ENCODE measurements at places on chromosomes 1 and 21.

DNA sequence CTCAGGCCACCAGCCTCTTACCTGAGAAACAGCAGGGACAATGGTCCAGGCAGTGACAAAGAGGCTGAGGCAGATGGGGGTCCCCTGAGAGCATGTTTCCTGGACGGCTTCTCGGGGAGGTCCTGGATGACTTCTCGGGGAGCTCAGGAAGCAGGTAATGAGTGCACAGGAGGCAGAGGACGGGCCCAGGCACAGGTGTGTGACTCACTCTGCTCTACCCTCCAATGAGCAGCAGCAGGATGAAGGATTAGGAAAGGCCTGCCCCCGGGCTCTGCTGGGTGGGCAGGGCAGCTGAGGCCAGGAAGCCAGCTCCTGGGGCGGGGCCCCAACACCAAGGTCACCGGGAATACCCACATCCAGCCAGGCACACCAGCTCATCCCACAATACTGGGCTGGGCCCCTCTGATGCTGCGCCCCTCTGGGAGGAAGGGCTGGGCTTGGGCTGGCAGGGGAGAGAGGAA lies 17.2 kb upstream of the PTAFR start:
- no peak for DNase-seq

- no peak for DNase-seq
Measured at GRCh38 chr1:165562571-165562970, 18.8 kb downstream of the LRRC52 start.

DNA sequence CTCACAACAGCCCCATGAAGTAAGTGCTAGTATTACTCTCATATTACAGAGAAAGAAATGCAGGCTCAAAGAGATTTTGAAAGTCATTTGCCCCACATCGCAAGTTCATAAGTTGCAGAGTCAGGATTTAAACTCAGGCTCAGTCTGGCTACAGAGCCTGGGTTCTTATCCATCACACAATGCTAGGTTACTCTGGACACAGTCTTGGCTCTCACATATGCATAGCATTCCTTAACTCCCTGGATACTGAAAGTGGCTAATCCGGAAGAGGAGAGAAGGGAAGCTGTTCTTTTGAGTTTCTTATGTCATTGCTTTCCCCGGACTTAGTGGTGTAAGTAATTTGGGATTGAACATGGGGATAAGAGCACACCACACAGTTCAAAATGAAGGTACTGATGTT lies 357.4 kb upstream of the PLXNA2 start:
- DNase-seq, result no peak

DNA sequence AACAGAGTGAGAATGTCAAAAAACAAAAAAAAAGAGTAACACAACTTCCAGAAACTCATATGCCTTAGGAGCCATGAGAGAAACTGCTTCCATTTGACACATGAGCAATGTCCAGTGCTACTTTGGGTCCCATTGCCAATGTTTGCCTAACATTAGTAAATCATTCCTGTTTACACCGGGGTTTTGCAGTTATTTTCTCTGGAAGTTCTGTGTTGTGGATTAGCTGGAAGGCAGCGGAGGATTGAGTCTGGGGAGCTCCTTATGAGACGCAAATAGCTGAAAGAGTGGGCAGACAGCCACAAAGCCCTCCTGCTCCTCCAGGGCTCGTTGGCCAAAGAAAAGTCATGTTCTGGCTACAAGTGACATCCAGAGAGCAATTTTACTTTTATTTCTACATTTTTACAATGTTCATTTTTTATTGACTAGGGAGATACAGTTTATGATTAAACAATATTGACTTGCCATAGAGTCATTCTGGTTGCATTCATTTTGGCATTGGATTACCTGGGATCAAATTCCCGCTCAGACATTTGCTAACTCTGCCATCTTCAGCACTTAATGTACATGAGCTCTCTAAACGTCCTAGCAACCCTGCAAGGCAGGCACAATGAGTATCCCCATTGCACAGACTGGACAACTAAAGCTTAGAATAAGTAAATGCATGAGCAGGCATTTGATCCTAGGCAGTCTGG lies 66.4 kb upstream of the GALNT2 start:
- DNase-seq, result no peak

DNA sequence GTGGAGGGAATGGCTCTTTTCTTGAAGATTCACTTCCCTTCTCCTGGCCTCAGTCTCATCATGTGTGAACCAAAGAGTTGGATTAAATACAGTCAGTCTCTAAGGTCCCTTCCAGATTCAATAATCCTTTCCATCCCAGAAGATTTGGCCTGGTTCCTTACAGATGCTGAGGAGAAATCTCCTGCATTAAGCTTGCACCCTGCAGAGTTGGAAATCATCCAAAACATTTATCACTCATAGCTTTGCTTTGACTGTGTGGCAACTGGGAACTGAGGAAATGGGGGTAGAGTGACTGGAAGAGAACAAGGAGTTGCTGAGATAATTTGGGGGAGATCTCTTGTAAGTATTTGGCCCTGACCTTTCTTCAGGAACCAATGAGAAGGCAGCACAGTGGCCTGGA lies 220.5 kb upstream of the SGIP1 start:
- DNase-seq, result no peak

DNA sequence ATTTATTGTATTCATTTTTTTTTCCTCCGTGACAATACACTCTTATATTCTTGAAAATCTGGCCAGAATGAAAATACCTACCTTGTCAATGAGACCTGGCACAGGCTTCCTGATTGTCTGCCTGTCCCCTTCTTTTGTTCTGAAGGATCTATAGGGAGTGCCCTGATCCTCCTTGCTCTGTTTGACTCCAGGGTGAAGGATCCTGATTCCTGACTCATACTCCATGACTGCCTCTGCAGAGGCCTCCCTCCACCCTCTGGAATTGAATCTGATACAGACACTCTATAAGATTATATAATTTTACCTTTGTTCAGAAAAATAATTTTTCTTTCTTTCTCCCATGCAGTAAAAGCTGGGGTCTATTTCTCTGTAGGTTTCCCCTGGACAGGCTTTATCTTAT lies 116.2 kb downstream of the HMCN1 start:
- no peak for DNase-seq

GRCh38 chr1:56034222-56034621 lies 545.1 kb downstream of the PLPP3 start:
- DNase-seq, result no peak

DNA sequence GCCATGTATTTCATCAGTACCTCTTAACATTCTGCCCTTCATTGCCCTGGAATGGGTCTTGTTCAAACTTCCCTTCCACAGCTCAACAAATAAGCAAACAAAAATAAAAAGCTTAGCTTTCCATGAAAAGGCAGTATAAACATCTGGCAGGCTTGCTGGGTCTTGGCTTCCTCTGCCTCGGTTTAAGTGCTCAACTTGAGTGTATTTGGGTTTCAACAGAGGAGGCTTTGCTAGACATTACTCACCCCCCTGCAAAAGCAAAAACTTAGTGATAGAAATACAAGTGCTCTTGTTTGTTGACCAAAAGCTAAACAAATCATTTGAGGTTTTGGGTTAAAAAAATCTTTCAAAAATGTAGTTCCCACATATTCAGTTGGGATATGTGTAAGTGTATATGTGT lies 518.5 kb downstream of the PLPP3 start:
- no peak for DNase-seq

- DNase-seq, result peak; percentile 22
Measured at GRCh38 chr21:43929217-43929971, 64.4 kb downstream of the AGPAT3 start.

DNA sequence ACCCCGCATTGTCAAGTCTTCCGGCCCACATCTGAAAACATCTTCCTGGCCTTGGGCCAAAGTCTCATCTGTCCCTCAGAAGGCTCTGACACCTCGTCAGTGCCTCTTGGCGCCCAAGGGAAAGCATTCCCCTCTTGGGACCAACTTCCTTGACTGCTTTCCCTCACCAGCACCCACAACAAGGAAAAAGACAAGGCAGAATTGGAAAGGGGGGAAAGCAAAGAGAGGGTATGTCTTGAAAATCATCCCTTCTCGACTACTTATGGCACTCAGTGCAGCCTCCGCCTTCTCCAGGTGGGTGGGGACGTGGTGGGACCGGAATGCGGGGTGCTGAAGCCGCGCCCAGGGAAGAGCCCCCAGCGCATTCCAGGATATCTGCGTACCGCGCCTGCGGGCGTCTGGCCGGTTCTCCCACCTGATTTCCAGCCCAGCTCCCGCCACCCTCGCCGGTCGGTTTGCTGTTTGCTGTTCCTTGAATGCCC lies 554 bp upstream of the SLC39A1 start:
- no peak for DNase-seq

GRCh38 chr1:48498096-48498791 lies 26.2 kb upstream of the SPATA6 start:
- DNase-seq, result no peak

DNA sequence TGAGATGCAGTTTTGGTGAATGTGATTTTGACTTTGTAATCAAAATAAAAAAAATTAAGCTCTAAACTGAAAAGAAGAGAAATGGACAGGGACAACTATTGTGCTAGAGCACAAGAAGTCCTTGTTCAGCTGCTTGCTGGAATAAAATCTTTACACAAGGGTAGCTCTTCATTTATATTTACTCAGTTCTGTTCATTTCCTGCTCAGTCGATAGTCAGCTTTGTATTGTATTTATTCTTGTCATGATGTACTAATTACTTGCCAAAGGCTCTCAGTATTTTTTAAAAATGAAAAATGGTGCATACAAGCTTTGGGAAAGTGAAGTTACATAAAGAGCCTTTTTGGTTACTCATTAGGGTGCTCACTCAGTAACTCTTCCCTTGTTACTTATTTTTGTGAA lies 17.8 kb downstream of the F5 start:
- DNase-seq, result no peak

- no peak for DNase-seq
Measured at GRCh38 chr1:216142921-216143320, 280.3 kb downstream of the USH2A start.

GRCh38 chr1:111731956-111732355 lies 7.2 kb downstream of the INKA2 start:
- no peak for DNase-seq

DNA sequence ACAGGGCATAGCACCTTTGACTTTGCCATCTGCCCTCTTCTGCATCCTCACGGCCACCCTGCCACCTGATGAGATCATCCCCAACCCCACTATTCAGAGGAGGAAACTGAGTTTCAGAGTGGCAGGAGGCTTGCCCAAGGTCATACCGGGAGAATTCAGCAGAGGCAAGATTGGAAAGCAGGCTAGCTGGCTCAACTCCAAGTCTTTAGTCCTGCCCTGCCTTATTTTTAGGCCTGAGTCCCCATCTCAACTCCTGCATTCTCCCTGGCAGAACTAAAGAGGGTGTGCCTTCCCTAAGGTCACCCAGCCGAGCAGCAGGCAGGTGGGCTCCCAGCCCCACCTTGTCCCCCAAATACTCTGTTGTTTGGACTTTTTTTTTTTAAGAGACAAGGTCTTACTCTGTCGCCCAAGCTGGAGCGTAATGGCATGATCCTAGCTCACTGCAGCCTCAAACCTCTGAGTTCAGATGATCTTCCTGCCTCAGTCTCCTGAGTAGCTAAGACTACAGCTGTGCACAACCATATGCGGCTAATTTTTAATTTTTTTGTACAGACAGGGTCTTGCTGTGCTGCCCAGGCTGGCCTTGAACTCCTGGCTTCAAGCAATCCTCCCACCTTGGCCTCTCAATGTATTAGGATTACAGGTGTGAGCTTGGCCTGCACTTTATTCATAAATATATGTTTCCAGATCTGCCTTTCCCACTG lies 13.8 kb upstream of the FGR start:
- no peak for DNase-seq

DNA sequence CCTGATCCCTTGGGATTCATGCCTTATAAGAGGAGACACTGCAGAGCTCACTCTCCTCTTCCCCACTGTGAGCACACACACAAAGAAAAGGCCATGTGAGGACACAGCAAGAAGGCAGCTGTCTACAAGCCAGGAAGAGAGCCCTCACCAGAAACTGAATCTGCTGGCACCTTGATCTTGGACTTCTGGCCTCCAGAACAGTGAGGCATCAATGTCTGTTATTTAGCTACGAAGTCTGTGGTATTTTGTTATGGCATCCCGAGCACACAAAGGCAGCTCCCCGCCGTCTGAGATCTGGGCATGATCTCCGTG lies 47.1 kb upstream of the RPL11 start:
- DNase-seq, result no peak

- DNase-seq, result no peak
Measured at GRCh38 chr21:34715518-34715917, 46.7 kb downstream of the CLIC6 start.

GRCh38 chr1:235775246-235775860 lies 91.4 kb downstream of the LYST start:
- no peak for DNase-seq

GRCh38 chr1:1942753-1943656 lies 23.9 kb upstream of the TMEM52 start:
- no peak for DNase-seq

DNA sequence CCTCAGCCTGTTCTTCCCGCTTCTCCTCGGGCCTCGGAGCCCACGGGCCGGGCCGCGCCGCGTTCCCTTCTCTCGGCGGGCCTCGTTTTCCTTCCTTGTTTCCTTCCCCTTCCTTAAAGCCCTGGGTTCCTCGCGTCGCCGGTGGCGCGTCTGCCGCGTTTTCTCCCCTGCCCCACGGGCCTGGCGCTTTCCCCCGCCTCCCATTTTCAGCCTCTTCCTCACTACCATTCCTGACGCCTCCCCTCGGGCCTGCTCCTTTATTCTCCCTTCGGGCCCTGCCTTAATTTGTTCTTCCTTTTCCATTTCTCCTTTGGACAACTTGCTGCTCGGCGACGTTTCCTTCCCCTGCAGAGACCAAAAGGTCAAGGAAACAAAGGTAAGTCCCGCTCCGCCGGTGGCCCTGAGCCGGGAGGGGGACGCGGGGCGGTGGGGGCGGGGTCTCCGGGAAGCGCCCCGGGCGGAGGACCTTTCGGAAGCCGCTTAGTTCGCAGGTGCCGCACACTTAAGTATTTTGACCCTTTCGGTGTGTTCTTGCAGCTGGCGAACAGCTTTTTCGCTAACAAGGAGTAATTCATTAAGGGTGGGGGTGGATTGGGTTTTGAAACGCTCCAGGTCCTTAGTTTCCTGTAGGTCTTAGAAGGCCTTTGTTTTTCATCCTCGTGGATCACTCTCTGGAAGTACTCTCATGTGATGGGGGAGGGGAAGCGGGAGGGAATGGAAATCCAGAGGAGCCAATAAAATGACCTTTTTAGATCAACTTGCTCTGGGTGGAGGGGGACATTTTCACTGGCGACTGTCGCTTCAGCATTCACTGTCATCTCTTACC lies 780 bp downstream of the YTHDF2 start:
- no peak for DNase-seq

GRCh38 chr1:30515755-30516484 lies 207.5 kb downstream of the MATN1 start:
- DNase-seq, result no peak

- DNase-seq, result no peak
Measured at GRCh38 chr1:225896937-225897549, 8.1 kb upstream of the LEFTY1 start.

- no peak for DNase-seq
Measured at GRCh38 chr1:6691507-6691906, 10.1 kb downstream of the DNAJC11 start.

DNA sequence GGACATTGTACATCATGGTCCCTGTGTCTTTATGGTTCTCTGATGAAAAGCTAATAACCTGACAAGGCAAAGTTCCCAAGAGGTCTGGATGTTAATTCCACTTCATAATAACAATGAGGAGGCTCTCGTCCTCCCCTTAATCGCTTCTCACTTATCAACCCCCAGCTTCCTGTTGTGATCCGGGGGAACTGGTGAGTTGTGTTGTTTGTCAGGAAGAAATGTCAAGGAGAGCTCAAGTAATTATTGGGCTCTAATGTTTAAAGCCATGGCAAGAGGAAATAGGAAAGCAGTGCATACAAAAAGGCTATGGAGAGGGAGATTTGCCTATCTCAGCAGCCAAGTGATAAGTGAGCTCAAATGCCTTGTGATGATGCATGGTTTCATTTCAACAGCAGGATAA lies 42.8 kb upstream of the RASAL2 start:
- DNase-seq, result no peak
